ENCODE measurements at places on chromosomes 6 and 20.

GRCh38 chr6:130029163-130029562, 10.8 kb downstream of the L3MBTL3 start:
- no peak for DNase-seq
- H3K27ac ChIP-seq: no peak overlapping the region
- no peaks in the 10 kb centered on the region for H3K27me3 ChIP-seq
- H3K4me1 ChIP-seq: 0 out of 2 replicates have a peak, but pooled peaks cover 3% of the 10 kb centered on the region
- no peak overlapping the region for H3K4me3 ChIP-seq

DNA sequence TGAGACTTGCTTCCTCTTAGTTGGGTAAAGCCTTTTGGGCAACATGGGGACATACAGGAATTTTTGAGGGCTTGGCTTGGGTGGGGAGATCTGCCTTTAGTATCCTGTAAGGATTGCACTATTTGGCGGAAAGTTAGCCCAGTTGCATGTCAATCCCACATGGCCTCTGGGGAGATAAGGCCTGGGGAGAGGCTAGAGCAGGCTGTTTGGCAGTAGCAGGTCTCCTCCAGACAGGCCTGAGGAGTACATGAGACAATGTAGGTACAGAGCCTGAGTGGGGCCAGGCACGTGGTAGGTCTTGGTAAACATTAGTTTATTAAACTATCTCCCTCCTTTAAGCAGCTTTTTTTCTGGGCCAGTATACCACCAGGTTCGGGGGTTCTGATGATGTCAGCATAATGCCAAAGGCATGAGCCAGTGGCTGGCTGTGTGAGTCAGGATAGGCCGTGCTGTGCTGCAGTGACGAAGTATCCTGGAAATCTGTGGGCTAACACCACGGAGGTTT, 147.9 kb downstream of the VEGFA start:
- no peak overlapping the region for H3K27ac ChIP-seq
- H3K36me3 ChIP-seq: no peaks in the 10 kb centered on the region
- peaks cover 19% of the 10 kb centered on the region for H3K4me1 ChIP-seq
- no peak overlapping the region for H3K4me3 ChIP-seq
- DNase-seq: no peak

- H3K27me3 ChIP-seq: no peaks in the 10 kb centered on the region
- DNase-seq: no peak
- H3K27ac ChIP-seq: no peak overlapping the region
- no peak overlapping the region for H3K4me3 ChIP-seq
- no peaks in the 10 kb centered on the region for H3K36me3 ChIP-seq
These were observed 132.6 kb downstream of the GPR63 start for GRCh38 chr6:96704713-96705112.

GRCh38 chr20:46677608-46678007, 11.6 kb downstream of the TP53RK start:
- no peak overlapping the region for H3K4me3 ChIP-seq
- H3K4me1 ChIP-seq: no peaks in the 10 kb centered on the region
- no peak for DNase-seq
- H3K27me3 ChIP-seq: no peaks in the 10 kb centered on the region
- peaks cover 6% of the 10 kb centered on the region for H3K36me3 ChIP-seq
